ENCODE measurements at places on chromosomes 7 and 10.

- DNase-seq = no peak
Measured at GRCh38 chr10:113158183-113158582, 208.1 kb downstream of the TCF7L2 start.

DNA sequence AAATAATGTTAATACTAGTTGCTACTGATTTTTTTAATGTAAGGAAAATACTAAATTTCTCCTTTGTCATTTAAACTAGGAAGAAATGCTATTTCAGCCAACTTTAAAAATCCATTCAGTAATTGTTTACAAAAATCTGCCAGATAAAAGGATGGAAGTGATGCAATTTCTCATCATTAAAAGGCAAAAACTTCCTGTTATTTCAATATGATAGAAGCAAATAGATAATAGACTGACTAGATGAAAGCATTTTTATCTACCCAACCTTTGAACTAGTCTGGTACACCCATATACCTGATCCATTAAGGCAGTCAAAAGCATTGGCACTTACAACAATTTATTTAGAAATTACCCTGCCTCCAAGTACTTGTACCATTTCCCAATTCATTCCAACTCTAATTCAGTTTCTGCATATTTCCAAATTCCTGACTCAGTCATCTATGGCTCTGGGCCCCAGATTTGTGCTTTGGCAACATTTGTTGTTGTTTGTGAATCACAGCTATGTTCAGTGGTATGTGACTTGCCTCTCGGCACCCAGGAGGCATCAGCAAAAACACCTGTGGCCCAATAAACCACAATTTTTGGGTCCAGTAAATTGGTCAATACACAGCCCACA, 482.6 kb upstream of the SEMA3A start:
- no peak for DNase-seq

DNA sequence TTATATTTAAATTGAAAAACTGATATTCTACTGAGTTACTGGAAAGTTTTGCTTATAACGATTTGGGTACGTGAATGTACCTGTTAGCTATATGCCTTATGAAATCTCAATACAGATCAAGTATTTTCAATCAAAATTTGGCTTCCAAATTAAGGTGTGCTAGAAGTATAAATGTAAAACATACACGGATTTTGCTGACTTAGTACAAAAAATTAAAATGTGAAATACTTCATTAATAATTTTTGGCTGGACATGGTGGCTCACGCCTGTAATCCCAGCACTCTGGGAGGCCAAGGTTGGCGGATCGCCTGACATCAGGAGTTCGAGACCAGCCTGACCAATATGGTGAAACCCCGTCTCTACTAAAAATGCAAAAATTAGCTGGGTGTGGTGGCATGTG, 11.7 kb downstream of the DNAJC1 start:
- no peak for DNase-seq

DNA sequence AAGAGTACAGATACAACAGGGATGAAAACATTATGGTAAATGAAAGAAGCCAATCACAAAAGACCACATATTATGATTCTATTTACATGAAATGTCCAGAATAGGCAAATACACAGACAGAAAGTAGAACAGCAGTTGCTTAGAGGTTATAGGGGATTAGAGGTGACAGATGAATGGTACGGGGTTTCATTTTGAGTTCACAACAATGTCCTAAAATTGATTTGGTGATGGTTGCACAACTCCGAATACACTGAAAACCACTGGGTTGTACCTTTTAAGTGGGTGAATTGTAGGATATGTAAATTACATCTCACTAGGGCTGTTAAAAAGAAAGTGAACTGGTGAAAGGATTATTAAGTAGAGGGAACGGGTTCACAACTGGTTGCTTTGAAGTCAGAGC, 76.3 kb upstream of the MRLN start:
- DNase-seq = no peak

GRCh38 chr7:2180081-2180480, 52.7 kb downstream of the MAD1L1 start:
- no peak for DNase-seq

DNA sequence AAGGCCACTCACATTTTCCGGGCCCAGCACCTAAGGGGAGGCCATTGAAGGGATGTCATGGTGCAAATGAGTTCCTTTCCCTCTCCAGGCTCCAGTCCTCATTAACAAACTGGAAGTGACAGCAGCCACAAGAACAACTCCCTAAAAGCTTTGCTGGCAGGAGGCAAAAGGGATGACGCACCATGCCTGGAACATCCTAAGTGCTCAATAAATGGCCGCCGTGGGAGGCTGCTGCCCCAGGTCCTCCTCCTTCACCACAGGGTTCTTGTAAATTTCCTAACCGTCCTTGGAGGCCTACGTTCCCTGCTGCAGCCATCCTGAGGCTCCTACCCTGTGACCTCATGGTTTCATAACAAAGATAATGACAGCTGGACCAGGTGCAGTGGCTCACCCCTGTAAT, 41.3 kb upstream of the CAMK1D start:
- no peak for DNase-seq

GRCh38 chr10:88409236-88409635, 173.9 kb downstream of the RNLS start:
- DNase-seq = no peak

GRCh38 chr10:100748231-100749058, 3.1 kb downstream of the PAX2 start:
- no peak for DNase-seq

DNA sequence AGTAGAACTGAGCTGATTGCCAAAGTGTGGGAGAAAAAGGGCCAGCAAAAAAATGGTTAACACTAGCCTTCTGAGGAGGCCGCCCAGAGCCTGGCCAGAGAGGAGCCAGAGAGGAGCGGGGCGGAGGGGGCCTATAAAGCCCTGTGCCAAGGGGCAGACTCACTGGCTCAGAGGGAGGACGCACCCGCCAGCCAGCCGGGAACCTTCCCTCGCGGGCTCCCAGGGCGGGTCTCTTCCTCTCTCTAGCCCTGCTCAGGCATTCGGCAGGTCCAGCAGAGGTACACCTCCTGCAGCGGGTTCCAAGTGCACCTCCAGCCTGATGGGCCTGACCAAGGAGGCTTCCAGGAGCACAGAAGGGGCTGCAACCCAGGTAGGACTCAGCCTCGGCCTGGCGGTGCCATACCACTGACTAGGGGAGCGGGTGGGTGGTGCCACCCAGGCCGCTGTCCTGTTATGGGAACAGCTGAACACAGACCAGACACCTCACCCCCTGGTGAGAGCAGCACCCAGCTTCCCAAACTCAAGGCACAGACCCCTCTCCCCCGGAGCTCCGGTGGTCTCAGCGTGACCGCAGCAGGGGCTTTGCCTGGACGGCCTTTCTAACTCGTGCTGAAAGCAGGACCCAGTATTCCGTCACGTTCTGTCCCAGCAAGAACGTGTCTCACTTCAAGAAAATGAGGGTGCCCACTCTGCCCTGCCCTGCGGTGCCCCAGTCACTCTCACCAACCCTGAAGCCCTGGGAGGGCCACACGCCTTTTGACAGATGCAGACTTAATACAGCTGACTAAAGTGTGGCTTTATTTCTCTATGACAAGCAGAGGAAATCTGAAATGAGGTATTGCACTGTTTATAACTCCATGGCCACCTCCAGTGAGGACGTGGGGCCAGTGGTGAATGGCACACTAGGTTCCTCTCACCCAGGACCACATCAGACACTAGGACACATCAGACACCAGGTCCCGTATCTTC, at the start of gene GPER1:
Gene GPER1, plus strand, starts transcription at position 162 of the 969 bp plus-strand sequence. CDS start 3,616 bp downstream, outside the sequence.
- DNase-seq = no peak

GRCh38 chr10:86178401-86179152, 188.0 kb downstream of the GRID1 start:
- no peak for DNase-seq

GRCh38 chr10:123675811-123676210, 9.7 kb downstream of the GPR26 start:
- no peak for DNase-seq

Measured in activated CD8-positive, alpha-beta memory T cell treated with anti-CD3 and anti-CD28 coated beads for 1 hour (primary cell).